Astrocyte of the spinal cord (primary cell): ENCODE measurements at places on chromosomes 11 and 22.
A peak's percentile ranks its signal among the peaks of the same experiment; 100 is the strongest.

- DNase-seq, result no peak
These were observed 15.4 kb upstream of the TMPRSS13 start for GRCh38 chr11:117944554-117944953.

GRCh38 chr22:17268501-17269223, 49.4 kb upstream of the ADA2 start:
- no peak for DNase-seq

- no peak for DNase-seq
These were observed 680 bp downstream of the IFT46 start for GRCh38 chr11:118565051-118565450.

DNA sequence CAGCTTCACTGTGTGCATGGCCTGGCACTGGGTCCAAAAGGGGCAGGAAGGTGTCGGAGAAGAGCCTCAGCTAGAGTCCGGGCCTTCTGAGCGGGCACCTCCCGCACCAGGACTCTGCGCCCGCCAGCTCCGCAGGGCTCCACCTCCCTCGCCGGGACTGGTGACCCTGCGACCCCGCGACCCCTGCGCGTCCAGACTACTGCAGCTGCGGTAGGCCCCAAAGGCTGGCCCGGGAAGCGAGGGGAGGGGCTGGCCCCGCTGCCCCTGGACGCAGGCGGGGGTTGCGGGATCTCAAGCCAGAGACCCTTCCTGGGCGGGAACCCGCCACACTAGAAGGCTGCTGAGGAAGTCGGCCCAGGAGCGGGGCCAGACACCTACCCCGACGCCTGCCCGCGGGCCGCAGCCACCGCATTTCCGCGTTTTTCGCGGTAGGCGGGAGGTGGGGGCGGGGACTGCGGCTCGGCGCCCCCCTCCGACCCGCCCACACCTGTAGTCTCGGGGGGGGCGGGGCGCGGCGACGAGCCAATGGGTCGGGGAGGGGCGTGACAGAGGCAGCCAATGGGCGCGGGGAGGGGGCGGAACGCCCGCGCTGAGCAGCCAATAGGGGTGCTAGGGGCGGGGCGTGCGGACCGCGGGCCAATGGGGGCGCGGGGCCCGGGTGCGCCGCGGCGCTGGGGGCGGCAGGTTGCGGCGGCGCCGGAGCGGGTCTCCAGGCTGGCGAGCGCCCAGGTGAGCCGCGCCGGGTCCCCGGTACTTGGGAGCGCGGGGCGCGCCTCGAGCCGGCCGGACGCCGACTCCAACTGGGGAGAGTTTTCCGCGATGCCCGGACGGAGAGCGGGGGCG, at the start of the genes LMNTD2 and RASSF7:
Gene LMNTD2, minus strand, starts transcription at position 434 of the 843 bp plus-strand sequence. Its CDS starts 22 bp downstream, at position 412.
Gene RASSF7, plus strand, starts transcription at position 666 of the 843 bp plus-strand sequence. CDS start 799 bp downstream, outside the sequence.
- peak; percentile 74 for DNase-seq

DNA sequence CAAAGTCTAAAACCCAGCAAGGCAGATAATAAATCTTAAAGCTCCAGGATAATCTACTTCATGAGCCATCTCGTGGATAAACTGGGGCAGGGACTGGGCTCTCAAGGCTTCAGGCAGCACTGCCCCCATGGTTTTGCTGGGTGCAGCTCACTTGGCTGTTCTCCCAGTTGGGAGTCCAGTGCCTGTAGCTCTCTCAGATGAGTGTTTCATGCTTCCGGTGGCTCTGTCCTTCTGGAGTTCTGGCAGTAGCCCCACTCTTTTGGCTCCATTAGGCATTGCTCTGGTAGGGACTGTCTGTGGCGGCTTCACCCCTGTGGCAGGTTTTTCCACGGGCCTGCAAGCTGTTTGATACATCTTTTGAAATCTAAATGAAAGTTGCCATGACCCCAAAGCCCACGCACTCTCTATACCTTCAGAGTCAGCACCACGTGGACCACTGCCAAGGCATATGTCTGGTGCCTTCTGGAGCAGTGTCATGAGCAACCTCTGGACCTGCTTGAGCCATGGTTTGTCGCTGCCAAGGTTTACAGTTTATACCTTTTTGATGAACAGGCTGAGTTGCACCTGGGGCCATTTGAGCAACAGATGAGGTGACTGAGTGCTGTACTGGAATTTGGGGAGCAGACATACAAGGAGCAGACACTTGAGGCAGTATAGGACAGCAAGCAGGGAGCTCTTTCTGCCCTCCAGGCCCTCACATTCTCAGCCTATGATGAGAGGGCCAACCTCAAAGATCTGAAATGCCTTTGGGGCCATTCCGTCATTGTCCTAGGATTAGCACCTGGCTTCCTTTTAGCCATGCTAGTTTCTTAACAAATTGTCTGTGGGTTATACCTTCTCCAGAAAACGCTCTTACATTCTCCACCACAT, 48.6 kb downstream of the MTNR1B start:
- peak; percentile 43 for DNase-seq

DNA sequence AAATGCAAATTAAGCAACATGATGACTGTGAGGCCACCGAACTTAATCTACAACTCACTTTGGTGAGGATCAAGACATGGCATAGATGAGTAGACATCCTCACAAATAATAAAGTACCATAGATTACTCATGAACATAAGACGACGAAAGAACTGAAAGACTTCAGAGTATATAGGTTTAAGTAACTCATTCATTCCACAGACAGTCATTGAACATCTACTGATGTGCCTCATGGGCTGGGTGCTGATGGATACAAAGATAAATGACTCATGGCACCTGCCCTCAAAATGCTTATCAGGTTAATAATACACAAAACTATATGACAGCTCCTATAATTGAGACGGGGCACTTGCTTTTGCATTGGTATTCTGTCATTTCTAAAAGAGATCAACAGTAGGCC, 63.3 kb downstream of the ZC3H12C start:
- no peak for DNase-seq

DNA sequence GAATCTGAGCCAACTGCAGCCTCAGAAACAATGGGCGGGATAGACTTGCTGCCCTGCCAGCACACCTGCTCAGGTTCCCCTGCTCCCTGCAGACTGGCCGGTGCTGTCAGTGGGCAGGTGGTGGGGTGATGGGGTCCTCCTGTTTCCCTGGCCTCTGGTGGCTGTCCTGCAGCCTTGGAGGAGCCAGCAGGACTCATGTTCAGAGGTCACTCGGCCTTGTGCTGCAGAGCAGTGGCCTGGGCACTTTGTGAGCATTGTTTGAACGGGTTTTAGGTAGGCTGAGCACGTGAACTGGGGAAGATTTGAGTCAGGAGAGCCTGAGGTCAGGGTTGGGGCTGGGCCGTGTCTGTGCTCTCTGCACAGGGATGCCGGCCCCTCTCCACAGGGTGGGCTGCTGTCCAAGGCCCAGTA, 17.6 kb downstream of the PPIL2 start:
- DNase-seq, result no peak

- no peak for DNase-seq
These were observed 13.9 kb downstream of the APOL2 start for GRCh38 chr22:36225333-36225922.

GRCh38 chr11:44601471-44602370, 36.3 kb downstream of the CD82 start:
- DNase-seq, result no peak

- DNase-seq, result no peak
These were observed at the start of gene JHY for GRCh38 chr11:122882189-122882856. TSS of gene JHY (plus strand) at chr11:122882759. CDS start at chr11:122885850, 3,091 bp downstream.

- DNase-seq, result no peak
These were observed 111.2 kb downstream of the MICAL3 start for GRCh38 chr22:17912945-17913721.

DNA sequence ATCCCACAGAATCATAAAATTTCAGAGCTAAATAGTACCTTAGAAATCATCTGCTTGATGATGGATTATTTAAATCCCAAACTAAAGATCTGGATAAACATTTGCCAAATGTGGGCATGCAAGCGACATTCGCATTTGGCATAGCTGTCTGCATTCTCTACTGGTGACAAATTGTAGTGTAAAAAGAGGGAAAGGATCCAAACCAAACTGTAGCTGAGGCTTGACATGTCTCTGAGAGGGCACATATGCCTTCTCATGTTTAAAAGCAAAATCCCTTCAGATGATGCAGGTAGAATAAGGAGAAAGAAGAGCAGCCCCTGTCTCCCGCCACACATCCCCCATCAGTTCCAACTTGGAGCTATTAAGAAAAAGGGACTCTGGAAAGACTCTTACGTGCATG, 257.5 kb upstream of the MTNR1B start:
- no peak for DNase-seq

DNA sequence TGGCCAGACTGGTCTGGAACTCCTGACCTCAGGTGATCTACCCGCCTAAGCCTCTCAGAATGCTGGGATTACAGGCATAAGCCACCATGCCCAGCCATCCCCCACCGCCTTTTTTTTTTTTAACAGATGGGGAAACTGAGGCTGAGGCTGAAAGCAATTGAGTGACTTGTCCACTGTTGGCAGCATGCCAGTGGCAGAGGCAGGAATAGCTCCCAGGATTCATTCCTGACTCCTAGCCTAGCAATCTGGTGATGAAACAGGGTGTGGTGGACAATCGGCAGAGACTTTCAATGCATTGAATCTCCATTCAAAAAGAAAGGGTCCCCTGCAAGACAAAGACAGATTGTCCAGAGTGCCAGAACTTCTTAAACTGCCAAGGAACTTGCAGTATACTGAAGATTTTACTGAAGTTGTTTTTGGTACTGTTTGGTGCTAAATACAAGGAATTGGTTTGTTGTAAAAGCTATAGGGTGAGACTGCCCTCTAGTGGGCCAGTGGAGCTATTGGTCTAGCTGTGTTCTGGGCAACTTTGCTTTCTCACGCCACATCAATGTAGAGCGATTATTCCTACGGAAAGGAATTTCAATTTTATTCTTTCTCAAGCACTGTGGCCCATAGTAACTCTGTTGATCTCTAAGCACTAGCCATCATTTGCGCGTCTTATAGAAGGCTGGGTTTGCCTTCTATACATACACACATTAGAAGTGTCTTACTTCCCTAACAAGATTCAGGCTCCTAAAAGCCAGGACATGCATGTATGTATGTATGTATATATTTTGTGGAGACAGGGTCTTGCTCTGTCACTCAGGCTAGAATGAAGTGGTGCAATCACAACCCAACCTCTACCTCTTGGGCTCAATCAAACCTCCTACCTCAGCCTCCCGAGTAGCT, 21.0 kb downstream of the C22orf31 start:
- DNase-seq, result peak; percentile 92

DNA sequence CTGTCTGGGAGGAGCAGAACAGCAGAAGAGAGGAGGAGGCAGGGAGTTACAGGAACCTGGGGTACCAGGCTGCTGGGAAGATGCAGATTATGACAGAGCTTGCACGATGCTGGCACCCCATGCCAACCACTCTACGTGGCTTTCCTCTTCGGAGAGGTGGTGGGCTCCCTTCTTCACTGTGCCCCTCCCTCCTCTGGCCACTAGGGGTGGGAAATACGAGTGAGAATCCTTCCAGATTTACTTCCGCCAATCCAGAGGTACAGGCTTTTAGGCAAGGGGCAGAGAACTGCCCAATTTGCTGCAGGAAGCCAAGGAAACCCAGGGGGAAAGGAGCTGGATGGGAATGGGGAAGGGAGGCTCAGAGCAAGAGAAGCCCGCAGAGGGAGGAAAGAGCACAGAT, 12.3 kb downstream of the HYOU1 start:
- DNase-seq, result no peak

- no peak for DNase-seq
These were observed 48.5 kb downstream of the OR4D9 start for GRCh38 chr11:59559886-59560285.

- DNase-seq, result peak; percentile 52
These were observed 108.2 kb downstream of the SLC36A4 start for GRCh38 chr11:93089474-93090102.
